Esophagus squamous epithelium (tissue), 5 donors: ENCODE measurements at places on chromosomes 2 and 18. TPM values are rescaled to one million over a fixed set of nuclear protein-coding genes. Genes with fewer than 3 reads are reported as not detected.

The TMEFF2 gene
- not detected for total RNA-seq

The RMDN2 gene
- 3.4 TPM for total RNA-seq

DNA sequence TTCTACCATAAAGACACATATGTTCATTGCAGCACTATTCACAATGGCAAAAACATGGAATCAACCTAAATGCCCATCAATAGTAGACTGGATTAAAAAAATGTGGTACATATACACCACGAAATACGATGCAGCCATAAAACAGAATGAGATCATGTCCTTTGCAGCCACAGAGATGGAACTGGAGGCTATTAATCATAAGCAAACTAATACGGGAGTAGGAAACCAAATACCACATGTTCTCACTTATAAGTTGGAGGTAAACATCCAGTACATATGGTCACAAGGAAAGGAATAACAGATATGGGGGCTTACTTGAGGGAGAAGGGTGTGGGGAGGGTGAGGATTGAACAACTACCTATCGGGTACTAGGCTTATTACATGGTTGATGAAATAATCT is 7.7 kb downstream of the HMSD start:
- no peak for DNase-seq

The CAD gene
- 34.5 TPM for total RNA-seq

DNA sequence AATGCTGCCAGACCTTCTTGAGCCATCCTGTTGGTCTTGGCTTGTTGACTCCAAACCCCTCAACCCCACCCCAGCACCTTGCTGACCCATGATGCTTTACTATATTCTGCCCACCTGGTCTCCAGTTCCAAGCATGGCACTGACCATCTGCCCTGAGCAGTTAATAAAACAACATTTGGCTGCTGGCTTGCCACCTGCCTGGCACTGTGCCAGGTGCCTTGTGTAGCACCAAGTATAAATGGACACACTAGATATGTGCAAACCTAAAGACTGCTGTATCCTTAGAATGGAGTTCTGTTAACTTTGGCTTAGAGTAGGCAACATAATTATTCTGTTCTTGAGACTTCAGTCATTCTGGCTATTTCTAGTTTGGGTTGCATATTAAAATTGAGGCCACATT is 91.4 kb downstream of the ACSL3 start:
- DNase-seq, result no peak

DNA sequence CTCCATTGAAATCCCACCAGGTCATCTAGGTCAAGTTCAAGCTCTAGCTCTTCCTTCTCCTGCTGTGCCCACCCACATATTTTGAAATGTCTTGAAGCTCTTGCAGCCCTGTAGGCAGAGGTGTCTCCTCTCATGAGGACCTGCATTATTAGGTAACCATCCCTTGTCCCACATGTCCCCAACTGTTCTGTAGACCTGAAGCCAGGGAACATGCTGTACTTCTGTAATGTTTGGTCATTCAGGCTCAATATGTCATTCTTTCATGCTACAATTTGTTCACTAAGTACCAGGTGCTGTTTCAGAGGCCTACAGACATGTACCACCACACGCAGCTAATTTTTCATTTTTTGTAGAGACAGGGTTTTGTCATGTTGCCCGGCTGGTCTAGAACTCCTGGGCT is 22.2 kb downstream of the SLC3A1 start:
- DNase-seq, result no peak

GRCh38 chr2:159960414-159960813 is 102.0 kb downstream of the PLA2R1 start:
- no peak for DNase-seq

DNA sequence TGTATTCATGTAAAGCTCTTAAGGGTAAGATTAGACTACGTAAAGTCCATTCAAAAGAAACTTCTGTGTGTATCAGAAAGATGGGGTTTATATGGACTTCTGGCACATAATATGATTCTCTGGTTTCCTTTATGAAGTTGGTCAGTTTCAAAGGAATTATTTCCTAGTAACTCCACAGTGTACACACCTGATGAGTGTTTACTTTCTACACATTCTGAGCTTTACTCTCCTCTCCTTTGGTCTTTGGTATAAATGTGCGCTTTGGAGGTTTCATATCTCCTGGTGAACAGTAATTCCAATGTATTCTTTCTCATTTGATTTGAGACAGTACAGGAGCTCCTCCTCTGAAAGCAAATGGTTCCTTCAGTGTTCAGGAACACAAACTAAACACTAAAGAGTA is 88.1 kb downstream of the OXER1 start:
- DNase-seq, result no peak

DNA sequence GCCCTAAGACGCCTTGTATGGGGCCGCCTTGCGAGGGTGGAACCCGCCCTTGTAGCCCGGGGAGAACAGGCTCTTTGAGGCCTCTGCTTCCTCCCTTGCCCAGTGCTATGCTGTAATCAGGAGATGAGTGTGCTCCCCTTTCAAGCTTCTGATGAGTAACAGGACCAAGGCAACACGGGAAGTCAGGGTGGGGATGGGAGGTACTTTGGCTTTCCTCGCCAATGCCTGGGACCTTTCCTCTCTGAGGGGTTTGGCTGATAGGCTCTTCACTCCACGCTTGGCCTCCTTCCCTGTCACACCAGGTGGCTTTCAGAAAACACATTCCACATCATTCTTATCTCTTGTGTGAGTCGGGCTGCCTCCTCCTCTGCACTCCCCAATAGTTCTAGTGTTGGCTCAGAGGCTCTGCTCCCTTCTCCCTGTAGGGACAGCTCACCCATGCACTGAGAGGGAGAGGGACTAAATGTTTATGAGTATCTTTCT is 223.7 kb upstream of the TRIB2 start:
- no peak for DNase-seq

GRCh38 chr2:61096438-61096837 is 30.8 kb downstream of the SANBR start:
- no peak for DNase-seq

DNA sequence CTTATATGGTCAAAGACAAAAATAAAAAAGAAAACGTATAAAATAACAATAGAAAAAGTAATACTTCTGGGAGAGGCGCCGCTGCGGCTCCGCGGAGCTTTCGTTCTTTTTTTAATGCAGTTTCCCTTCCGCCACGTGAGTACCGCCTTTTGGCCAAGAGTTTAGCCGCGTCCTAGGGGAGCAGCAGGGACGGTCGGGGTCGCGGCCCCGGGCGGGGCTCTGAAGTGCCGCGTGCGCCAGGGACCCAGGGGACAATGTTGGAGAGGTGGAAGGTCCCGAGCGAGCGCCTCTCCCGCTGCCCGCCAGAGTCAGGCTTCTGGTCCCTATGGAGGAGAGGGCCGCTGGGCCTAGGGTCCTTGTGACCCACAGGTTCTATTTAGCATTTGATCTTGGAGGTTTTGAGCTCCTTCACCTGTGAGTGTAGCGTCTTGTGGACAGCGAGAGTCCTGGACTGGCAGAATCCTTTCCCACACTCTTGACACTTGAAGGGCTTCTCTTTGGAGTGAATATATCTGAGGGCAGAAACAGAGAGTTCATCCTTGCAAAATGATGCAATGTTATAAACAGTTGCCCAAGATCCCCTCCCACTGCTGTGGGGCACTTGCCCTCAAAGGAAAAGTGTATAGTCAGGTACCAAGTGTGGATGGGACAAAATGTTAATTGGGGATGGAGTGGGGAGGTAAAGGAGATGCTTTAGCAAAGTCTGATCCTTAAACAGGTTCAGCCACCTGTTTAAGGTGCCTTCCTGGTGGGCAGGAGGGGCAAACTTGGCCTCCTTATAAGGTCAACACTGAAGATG is 6.3 kb downstream of the OSR1 start:
- DNase-seq, result no peak

- DNase-seq, result peak; percentile 31
Observed at GRCh38 chr2:74715081-74715791, 61.2 kb downstream of the SEMA4F start.

GRCh38 chr2:233287871-233288270 is 19.7 kb upstream of the SAG start:
- DNase-seq, result no peak

DNA sequence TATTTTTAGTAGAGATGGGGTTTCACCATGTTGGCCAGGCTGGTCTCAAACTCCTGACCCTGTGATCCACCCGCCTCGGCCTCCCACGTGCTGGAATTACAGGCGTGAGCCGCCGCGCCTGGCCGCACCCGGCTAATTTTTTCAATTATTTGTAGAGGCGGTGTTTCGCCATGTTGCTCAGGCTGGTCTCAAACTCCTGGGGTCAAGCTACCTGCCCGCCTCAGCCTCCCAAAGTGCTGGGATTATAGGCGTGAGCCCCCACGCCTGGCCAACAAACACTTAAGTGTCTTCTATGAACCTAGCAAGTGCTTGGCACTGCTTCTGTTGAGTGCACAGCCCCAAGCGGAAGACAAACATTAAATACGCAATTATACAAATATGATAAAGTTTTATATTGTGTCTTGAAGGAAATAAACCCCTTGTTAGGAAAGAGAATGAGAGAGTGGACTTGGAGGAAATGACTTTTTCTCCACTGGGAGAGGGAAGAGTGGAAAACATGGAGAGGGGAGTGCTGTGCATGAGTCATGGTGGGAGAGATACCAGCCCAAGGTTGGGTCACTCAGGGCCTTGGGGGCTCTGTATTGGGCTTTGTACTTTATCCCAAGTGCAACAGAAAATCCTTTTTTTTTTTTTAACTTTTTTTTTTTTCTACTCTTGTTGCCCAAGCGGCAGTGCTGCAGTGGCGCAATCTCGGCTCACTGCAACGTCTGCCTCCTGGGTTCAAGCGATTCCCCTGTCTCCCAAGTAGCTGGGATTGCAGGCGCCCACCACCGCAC is 41.4 kb upstream of the ACTR2 start:
- DNase-seq, result no peak

The TLX2 gene
- total RNA-seq, result not detected

The CYS1 gene
- 0.27 TPM for total RNA-seq

DNA sequence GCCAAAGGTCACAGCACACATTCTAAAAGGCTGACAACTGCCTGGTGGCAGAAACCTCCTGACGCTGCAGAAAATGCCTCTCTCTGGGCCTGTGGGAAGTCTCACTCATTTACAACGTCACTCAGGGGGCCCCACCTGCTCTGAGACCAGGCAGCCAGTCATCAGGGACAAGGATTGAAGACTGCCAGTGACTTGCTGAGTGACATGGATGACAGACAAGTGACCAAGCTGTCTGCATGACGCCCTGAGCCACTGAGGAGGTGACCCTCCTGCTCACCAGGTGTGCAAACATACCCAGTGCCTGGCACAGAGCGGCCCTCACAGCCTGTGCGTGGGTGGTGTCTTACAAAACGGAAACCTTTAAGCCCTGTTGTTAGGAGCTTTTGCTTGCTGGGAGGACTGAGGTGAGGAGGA is 392.4 kb downstream of the TNS1 start:
- DNase-seq, result no peak
